ENCODE measurements at places on chromosomes 2 and 18. TPM values are rescaled to one million over a fixed set of nuclear protein-coding genes. Genes with fewer than 3 reads are reported as not detected.

The IL1RL2 gene
- total RNA-seq, result 0.62 TPM

- DNase-seq, result no peak
Measured at GRCh38 chr2:231984992-231985391, 23.5 kb downstream of the DIS3L2 start.

DNA sequence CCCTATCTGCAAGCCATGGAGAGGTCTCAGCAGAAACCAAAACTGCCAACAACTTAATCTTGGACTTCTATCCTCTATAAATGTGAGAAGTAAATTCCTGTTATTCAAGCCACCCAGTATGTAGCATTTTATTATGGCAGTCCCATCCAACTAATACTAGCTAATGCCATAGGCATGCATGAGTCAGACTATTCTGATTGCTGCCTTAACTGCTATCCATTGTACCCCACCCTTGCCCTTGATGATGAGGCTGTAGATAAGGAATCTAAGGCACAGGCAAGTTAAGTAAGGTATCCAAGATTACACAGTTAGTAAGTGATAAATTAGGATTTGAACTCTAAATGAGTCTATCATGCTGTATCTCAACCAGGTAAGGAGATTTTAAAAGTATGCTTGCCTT lies 223.0 kb downstream of the UBE2E3 start:
- DNase-seq, result peak; percentile 81

- no peak for DNase-seq
Measured at GRCh38 chr18:5287854-5288253, 7.7 kb downstream of the ZBTB14 start.

DNA sequence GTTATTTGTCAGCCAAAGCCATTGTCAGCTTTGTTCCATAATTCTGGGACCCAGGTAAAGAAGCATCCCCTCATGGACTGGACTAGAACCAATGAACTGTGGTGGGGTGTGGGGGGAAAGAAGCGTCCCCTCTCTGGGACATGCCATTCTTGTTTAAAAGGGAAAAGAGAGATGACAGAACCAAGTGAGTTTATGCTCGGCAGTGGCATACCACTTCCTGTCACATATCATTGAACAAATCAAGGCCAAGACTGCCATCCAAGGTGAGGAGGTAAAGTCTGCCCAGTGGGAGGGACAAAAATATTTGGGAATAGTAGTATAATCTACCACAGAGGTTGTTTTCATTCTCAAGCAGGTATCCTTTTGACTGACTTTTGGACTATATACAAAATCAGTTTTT lies 4.7 kb upstream of the GLS start:
- no peak for DNase-seq

DNA sequence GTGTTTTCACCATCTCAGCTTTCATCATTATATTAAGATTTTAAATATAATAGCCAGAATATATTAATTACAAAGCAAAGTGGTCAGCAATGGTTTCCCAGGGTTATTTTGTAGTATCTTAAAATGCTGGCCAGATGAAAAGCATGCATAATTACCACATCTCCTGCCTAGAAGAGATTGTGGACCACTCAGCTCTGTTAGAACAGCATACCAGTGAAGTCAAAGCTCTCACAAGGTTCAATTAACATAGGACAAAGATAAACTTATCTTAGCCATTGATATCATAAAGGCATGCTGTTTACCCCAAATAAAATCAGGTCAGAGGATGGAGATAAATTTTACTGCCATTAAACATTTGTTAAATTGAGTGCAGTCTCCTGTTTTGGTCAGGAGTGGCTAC lies 19.3 kb upstream of the PDE1A start:
- no peak for DNase-seq

GRCh38 chr2:28612131-28612812 lies 116.4 kb downstream of the PLB1 start:
- DNase-seq, result no peak

Data from kidney epithelial cell (primary cell).